ENCODE measurements at places on chromosomes 6 and 20.

- peak; percentile 4 for DNase-seq
Observed at GRCh38 chr6:166438211-166438861, 55.6 kb upstream of the MPC1 start.

DNA sequence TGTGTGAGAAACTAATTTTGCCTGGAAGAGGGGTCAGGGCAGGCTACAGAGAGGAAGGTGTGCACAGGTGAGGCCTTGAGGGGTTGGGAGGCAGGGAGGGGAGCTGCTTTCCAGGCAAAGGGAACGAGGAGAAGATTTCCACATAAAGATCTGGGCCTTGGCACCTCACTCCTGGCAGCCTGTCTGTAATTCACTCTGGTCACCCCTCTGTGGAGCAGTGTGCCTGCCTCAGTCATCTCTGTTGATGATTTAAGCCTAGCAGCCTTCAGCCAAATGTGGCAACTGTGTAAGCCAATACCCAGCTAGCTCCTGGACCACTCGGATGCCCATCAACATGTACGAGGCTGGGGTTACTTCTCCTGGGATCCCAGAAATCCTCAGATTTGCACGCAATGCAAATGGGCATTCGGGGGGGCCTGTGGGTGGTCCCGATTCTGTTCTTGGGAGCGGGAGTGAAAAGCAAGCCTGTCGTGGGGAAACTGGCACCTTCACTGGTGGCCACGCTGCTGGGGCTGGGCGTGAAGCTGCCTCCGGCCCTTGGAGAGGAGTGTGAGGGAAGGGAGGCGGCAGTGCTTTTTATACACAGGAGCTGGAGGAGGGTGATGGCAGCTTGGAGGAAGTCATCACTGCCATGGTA lies 360.4 kb downstream of the ZFAND3 start:
- DNase-seq = no peak

DNA sequence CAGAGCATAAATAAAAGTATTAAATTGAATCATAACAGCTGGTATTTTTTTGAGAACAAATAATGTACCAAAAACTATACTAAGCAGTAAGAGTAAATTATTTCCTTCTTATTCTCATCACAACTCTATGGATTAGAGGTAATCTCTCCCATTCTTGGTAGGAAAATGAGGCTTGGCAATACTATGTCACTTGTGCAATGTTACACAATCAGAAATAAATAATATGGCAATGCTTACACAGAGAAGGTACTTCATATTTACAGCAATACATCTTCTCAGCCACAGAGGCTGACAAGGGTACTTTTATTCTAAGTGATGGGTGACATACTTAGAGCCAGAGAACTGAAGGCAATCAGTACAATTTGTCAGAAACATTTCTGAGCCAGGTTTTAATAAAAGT lies 3.9 kb downstream of the DST start:
- no peak for DNase-seq

DNA sequence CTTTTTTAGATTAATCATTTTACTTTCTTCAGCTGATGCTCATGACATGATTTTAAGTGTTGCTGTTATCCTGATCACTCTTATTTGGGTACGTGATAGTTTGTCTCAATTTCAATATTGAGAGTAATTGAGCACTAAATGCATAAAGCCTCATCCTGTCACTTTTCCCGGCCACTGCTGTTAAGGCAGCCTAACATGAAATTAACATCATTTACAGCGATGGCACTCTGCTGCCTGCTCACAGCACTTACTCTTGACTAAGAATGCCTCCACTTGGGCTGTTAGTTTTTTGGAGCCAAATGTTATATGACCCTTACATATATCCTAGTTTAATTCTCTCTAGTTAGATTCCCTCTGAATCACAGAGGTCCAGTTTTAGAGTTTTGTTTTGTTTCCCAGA lies 107.3 kb downstream of the SLX4IP start:
- DNase-seq = no peak

- no peak for DNase-seq
Observed at GRCh38 chr6:111486475-111486874, 3.5 kb upstream of the REV3L start.

GRCh38 chr6:131251590-131252199 lies 116.4 kb downstream of the AKAP7 start:
- no peak for DNase-seq
